SW 1271 (cell line): ENCODE measurements at places on chromosomes 12 and 14.

- no peak for DNase-seq
Observed at GRCh38 chr12:31868965-31869364, 90.2 kb upstream of the RESF1 start.

DNA sequence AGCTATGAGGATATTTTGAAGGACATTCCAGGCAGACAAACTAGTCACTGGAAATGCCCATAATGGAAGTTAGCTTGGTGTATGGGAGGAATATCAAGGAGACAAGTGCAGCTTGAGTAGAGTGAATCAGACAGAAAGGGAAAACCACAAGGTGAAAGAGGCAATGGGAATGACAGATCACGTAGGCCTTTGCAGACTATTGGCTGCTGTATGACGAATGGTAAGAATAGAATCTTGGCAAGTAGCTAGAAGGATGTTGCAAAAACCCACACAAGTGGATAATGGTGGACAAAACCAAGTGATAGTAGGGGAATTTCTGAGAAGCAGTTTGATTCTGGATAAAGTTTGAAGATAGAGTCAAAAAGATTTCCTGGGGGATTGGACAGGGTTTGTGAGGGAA, 196.9 kb upstream of the NOVA1 start:
- no peak for DNase-seq

- DNase-seq, result no peak
Observed at GRCh38 chr14:91575469-91576208, 65.5 kb upstream of the PPP4R3A start.

- DNase-seq, result no peak
Observed at GRCh38 chr12:12331244-12331771, 18.7 kb downstream of the MANSC1 start.

DNA sequence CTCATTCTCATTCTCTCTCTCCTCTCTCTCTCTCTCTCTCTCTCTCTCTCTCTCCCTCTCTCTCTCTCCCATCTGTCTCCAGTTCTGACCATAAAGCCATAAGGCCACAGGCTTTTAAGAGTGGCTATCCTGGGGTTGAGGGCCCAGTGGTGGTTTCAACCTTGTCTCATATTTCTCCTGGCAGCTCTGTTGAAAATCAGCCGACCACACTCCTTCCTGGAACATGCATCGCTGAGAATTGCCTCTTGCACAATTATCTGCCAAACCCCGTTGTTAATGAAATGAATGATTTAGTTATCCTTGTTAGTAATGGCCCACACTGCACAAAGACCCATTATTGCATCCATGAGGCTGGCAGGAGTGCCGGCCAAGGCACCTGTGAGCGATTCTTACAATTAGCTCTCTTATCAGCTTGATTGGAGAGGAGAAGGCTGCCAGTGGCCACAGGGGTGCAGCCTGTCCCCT, 30.4 kb upstream of the KCNA5 start:
- no peak for DNase-seq

DNA sequence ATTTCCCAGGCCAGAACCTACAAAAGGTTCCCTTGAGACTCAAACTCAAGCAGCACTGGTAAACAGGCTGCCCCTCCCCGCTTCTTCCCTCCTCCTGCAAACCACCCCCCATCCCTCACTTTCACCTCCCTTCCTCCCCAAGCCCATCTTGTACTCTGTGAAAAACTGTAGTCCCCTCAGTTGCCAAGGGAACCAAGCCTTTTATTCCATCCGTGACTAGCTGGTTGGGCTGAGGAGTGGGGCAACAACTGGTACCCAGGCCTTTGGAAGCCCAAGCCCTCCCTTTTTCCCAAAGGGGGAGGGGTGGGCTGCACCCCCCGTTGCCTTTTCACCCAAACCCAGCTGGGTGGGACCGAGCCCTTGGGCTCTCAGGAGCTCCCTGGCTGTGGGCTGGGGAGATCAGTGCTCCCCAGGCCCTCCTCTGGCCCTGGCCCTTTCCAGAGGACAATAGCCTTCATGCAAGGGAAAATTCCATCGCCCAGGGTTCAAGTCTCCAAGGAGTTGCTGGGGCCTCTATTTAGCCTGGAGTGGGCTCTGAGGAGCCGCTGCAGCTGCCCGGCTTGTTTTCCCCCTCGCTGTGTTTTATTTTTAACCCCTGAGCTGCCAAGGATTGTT, 61.9 kb downstream of the ZFP36L1 start:
- no peak for DNase-seq

- DNase-seq, result no peak
Observed at GRCh38 chr12:85713373-85713772, 122.8 kb downstream of the RASSF9 start.

GRCh38 chr14:55347040-55347439, 64.6 kb downstream of the ATG14 start:
- DNase-seq, result no peak

DNA sequence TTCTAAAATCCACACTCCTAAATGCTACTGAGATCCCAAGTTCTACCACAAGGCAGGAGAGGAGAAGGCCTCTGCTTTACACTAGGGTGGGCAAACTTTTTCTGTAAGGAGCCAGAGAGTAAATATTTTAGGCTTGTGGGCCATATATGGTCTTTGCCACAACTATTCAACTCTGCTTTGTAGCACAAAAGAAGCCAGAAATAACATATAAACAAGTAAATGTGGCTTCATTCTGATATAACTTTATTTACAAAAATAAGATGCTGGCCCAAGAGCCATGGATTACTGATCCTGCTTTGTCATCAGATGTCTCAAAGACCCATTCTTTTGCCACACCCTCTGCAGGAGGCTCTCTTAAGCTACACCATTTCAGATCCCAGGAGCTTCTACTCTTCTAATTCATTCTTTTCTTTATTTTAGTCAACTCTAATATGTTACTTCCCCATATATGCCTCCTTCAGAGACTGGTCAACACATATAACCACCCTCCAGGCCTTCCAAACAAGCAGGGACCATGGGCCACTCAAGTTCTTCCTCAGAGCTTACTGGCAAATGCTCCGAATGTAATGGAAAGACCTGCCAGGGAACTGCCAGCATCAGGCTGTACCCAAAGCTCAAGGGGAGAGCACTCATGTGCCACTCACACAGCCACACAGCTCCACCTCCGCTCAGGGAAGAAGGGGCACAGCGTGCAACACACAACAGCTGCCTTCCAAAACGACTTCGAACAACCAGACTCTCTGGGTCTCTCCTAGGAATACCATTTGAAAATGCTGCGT, 15.6 kb downstream of the APPL2 start:
- no peak for DNase-seq

- DNase-seq, result no peak
Observed at GRCh38 chr14:53764846-53765245, 191.8 kb downstream of the BMP4 start.

- DNase-seq, result no peak
Observed at GRCh38 chr12:127293507-127294310, 973.3 kb upstream of the TMEM132C start.

DNA sequence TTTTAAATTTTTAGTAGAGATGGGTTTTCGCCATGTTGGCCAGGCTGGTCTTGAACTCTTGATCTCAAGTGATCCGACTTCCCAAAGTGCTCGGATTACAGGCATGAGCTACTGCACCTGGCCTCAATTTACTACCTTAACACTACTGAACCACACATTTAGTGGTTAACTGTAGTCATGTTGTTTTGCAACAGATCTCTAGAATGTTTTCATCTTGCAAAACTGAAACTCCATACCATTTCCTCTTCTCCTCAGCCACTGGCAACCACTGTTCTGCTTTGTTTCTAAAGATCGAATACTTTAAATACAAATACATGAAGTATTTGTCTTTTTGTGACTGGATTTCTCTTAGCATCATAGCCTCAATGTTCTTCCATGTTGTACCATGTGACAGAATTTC, 15.4 kb upstream of the SMCO2 start:
- DNase-seq, result no peak

GRCh38 chr12:41459111-41459905, 271.2 kb downstream of the PDZRN4 start:
- DNase-seq, result no peak

- DNase-seq, result no peak
Observed at GRCh38 chr12:65152012-65152411, 17.4 kb upstream of the LEMD3 start.

DNA sequence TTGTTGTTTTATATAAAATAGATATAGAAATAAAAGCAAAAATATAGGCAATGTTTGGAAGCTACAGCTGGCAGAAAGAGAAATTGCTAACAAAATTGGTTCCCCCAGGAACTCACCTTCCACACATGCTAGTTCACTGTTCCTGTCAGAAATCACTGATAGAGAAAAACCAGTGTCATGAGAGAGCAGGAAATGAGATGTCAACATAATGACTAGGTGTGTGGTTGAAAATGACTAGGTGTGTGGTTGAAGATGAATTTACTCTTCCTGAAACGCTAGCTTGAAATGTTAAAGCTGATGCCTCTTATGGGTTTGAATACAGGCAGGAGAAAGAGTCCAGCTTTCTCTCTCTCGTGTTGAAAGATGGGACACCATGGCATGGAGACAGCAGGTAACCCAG, 216.3 kb downstream of the C12orf42 start:
- no peak for DNase-seq

DNA sequence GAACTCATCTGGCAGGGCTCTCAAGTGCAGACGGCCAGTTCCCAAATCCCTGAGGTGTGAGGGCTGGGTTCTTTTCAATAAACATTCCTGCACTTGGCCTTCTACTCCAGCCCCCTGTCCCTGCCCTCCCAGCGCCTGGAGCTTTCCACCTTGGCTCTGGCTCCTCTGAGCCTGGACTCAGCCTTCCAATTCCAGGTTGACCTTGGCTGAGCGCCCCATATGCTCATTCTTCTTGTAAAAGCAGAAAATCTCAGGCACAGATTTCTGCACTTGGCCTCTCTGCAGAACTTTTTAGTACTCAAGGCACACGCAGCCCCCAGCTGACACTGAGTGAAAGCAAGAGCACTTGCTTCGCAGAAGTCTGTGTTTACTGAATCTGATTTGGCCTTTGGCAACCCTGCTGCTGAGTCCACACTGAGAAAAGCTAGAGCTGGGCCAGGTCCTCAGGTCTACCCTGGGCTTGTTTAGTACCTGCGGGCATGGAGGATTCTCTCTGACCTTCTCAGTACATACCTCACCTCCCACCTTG, 222.7 kb downstream of the MSRB3 start:
- DNase-seq, result no peak

GRCh38 chr12:91687052-91688017, 458.3 kb downstream of the BTG1 start:
- no peak for DNase-seq

GRCh38 chr12:32477714-32478113, 78.4 kb downstream of the FGD4 start:
- DNase-seq, result no peak

DNA sequence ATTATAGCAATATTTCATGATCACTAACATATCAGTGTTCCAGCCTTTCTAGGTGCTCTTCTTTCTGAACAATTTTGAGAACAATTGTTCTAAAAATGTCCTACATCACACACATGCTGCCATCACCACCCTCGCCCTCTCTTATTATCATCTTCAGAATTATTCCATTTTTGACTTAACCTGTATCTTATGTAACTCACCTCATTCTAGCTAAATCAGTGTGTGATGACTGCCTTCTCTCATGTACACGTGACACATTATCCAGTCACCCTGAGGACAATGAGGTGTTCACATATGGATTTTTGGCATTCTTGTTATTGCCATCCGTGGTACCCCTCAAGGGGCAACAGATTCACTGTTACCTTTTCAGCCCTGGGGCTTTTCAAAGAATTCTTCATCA, 87.3 kb downstream of the RFX4 start:
- no peak for DNase-seq

- no peak for DNase-seq
Observed at GRCh38 chr14:61663312-61663979, 31.9 kb upstream of the HIF1A start.

DNA sequence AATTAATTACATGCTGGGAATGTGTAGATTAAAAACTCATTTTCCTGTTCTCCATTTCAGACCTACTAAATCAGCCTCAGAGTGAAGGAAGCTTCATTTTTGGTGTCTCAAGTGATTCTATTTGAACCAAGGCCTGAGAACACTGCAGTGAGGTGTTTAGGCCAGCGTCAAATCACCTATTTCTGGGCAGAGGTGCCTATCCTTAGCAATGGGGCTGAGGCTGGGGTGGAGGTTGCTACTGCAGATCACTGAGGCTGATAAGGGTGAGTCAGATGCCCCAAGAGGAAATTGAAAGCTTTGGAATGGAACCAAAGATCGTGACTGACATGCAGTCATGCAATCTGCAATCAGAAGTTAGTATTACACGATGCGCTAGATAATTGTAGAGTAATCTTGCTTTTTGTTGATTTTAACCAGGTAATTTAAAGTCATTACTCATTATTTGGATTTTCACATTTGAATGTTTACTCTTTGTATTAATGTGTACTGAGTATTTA, 4.4 kb downstream of the TXNRD1 start:
- DNase-seq, result peak; percentile 86

GRCh38 chr12:14689144-14689543, 7.3 kb downstream of the GUCY2C start:
- DNase-seq, result no peak

GRCh38 chr12:131066886-131067490, 113.3 kb downstream of the ADGRD1 start:
- DNase-seq, result no peak
